ENCODE measurements at places on chromosomes 3 and 15.

DNA sequence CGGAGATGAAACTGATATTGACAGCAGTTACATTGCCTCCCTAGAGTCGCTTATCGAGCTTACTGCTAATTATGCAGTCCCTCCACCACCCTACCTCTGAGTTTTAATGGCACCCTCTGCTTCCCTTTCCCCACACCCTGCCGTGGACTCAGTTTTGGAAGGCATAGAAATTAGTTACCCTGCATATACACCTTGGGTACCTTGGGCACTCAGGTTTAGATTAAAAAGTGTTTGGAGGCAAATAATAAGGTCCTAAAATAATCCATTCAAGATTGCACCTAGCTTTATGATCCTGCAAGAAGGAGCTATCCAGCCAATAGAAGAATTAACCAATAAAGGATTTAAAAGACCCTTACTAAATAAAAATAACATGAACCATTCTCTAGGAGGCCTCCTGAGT lies 117.8 kb upstream of the AGBL1 start:
- DNase-seq = no peak

DNA sequence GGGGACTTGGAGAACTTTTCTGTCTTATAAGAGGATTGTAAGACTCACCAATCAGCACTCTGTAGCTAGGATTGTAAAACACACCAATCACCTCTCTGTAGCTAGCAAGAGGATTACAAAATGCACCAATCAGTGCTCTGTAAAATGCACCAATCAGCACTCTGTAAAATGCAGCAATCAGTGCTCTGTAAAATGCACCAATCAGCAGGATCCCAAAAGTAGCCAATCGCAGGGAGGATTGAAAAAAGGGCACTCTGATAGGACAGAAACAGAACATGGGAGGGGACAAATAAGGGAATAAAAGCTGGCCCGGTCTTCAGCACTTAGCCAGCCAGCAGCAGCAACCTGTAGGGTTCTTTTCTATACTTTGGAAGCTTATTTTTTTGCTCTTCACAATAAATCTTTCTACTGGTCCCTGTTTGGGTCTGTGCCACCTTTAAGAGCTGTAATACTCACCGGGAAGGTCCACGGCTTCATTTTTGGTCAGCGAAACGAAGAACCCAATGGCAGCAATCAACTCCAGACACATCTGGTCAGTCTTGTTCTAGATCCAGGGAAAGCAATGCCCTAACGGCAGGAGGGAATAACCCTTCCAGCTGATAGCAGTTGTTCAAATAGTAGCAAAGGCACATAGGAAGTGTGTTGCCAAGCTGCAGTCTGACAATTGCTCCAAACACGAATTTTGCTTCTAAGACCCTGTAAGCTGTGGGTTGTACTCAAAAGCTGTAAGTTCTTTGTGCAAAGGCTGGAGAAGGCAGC lies 135.6 kb downstream of the TJP1 start:
- DNase-seq = no peak

DNA sequence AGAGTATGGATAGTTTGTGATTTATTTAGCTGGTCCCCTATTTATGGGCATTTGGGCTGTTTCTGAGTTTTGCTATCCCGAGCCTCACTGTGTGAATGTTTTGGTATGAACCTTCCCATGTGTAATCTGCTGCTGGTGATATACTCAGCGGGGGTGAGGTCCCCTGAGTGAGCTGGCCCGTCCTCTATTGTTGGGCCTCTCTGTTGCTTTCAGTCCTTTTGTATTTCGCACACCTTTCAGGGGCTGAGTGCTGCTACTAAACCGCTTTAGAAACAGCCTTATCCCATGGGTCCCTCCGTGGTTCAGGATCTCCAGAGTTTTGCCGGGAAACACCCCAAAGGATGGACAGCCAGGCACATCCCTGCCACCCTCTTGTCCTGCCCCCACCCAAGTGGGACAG lies 94.5 kb downstream of the WNT7A start:
- no peak for DNase-seq

DNA sequence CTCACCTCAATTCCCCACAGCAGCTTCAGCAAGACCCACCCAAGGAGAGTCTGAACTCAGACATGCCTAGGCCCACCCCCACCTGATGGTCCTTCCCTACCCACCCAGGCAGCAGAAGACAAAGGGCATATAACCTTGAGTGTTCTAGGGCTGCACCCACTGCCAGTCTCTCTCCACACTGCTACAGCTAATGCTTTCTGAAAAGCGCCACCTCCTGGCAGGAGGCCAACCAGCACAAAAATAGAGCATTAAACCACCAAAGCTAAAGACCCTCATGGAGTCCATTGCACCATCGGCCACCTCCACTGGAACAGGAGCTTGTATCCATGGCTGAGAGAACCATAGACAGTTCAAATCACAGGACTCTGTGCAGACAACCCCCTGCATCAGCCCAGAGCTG lies 11.3 kb upstream of the RPL39L start:
- DNase-seq = peak; percentile 73

DNA sequence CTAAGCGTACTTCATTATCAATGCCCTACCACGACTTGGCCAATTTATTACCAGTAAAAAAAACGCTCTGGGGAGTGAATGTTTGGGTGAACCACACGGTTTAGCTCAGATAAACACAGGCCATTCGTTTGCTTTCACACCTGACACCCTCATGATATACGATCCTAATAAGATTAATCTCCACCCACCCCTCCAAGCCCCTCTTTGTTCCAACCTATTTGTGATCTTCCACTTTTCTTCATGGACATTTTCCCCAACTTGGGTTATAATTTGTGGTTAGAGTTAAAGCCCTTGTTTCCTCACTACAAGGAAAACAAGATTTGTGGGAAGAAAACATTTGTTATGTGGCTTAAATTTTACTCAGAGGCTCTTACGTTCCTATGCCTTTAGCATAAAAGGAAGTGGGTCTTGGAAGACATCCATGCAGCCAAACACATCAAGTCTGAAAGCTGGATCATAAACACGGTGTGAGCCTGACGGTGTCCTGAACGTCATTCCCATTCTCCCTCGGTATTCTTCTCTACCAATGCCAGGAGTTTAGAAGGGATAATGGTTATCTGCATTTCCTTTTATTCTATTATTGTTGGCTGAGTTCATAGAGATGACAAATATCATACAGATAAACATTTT lies 518.9 kb downstream of the NR2F2 start:
- DNase-seq = no peak

GRCh38 chr15:101329309-101329863 lies 34.3 kb upstream of the SNRPA1 start:
- DNase-seq = no peak

DNA sequence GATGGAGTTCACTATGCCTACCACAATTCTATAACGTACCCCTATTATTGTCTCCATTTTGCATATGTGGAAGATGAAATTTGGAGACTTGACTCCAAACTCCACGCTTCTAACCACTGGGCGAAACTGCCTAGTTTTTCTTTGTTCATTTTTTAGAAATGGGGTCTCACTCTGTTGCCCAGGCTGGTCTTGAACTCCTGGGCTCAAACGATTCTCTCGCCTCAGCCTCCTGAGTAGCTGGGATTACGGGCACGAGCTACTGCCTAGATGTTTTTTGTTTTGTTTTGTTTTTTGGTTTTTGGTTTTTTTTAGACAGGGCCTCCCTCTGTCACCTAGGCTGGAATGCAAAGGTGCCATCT lies 584 bp upstream of the RPL32 start:
- no peak for DNase-seq

DNA sequence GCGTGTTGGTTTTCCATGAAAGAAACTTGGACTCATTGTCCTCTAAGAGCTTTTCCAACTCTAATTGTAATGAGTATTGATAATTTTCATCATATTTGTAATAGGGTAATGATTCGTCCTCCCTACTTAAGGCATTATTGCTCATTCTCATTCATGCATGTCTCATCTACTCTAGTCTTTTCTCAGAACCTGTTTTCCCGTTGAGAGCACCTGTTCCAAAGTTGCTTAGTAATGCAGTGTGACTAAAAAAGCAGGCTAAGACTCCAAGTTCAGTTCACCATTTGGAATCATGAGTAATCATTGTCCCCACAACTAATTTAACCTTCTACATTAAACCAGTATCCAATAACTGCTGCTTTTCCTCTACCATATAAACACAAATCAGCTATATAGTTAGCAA lies 84.0 kb downstream of the FILIP1L start:
- no peak for DNase-seq

GRCh38 chr3:8555113-8555661 lies 53.6 kb downstream of the LMCD1 start:
- DNase-seq = no peak

GRCh38 chr15:77112838-77113504 lies 42.1 kb upstream of the TSPAN3 start:
- DNase-seq = no peak

Measured in natural killer cell (primary cell).